ENCODE measurements at places on chromosomes 2 and 18.

DNA sequence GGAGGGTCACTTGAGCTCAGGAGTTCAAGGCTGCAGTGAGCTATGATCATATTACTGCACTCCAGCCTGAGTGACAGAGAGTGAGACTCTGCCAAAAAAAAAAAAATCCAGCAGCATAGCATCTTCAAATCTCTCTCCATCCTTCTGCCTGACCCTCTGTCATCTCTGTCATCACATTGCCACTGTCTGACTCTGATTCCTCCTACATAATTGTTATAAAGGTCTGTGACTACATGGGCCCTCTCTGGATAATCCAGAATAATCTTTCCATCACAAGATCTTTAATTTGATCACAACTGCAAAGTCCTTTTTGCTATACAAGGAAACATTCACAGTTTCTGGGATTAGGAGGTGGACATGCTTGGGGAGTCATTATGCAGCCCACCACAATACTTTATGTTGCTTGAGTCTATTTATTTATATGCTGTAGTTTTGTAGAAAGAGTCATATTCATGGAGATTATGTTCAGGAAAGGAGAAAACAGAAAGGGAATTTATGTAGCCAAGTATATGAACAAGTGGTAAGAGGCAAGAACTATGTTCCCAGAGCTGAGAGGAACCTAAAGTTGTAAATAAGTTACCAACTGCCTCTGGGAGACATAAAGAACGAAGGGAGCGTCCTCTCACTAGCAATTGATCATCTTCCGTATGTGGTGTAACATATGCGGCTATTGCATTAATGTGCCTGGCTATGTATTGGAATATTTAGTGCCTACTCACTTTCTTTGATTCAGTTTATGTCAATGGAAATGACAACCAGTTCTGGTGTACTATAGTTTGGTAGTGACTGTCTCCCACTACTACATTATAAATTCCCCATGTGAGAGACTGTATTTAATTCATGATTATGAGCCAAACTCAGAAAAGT is 21.5 kb downstream of the RND3 start:
- DNase-seq = no peak

- DNase-seq = no peak
Measured at GRCh38 chr18:22585333-22585732, 167.6 kb upstream of the CTAGE1 start.

- DNase-seq = no peak
Measured at GRCh38 chr2:230650585-230651137, 62.0 kb upstream of the CAB39 start.

GRCh38 chr2:3827673-3828575 is 124.5 kb downstream of the DCDC2C start:
- no peak for DNase-seq

DNA sequence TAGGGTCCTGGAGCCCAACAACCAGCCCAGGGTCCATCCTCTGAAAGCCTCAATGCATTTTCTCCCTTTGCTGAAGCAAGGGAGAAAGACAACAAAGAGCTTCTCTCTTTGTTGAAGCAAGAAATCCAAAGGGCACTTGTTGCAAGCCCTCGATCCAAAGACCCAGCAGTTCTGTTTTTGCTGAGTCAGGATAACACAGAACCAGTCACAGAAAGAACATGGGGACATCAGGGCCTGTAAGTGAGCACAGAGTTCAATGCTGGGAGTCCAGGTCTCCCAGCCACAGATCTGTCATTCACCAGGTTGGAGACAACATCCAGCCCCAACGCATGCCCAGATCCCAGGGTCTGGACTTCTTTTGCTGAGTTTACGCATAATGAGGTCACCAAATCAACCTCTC is 315.8 kb upstream of the KLHL29 start:
- no peak for DNase-seq

GRCh38 chr2:69692424-69692823 is 48.9 kb upstream of the AAK1 start:
- DNase-seq = no peak

DNA sequence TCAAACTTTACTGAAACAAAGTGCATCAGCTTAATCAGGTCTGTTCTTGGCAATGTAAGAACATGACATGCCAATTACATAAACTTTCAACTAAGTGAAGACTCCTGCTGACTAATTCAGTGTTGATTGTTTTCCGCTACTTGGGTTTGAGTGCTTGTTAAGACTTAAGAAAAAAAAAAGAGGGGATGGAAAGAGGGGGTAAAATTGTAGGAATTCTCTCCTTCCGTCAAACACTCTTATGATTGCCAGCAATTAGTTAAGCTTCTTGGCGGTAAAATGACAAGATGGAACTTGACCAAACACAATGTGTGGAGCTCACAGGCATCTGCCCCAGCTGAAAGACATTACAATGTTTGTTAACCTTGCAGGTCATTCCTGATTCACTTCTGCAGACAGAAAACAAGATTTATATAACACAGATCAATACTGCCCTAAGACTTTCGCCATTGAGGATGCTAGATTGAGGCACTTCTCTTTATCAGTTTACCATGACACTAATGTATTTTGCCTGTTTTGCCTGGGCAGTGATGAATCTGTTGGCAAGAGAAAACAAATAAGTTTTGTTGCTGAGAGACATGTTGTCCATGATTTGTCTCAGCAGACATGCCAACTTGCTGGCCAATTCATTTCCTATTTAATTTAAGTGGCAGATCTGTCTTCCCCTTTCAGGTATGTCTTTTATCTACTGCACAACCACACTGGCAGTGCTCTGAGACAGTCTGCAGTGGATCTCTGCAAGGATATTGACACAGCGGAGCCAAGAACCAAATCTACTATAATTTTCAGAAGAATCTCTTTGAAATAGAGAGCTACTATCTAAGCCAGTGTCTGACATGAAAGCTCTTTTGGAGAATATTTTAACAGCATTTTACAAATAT is 410.0 kb upstream of the KCNH7 start:
- DNase-seq = no peak

DNA sequence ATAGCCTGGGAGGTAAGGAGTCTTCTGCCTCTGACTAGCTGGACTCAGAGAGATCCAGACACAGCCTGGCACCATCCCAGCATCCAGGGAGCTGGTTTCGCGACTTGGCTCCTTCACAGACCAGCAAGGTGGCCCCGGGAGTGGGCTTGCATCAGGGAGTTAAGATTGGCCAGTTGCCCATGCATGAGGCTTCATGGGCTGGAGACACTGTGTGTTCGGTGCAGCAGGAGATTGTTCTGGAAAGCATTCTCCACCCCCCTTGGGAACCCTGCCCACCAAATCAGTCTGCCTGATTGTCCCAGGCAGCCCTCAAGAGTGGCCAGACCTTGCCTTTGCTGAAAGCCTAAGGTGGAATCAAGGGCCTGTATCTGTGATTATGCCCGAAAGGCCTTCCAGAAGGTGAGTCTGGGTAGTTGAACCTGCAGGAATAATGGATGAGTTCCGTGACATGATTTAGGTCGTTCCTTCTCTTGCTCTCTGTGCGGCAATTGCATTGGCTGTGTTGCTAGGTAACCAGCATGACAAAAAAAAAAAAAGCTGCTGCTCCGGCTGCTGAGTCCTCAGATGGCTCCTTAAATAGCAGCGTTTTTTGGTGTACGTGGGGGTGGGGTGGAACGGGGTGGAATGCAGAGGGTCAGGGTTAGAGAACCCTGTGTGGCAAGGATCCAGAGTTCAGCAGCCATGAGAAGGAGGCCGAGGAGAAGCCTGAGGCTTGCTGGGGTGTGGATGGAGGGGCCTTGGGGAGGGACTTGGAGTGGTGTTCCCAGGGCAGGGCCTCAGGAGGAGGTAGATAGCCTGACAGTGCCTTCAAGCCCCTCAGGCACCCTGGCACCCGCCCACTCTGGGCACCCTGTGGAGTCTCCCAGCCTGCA is 93.0 kb upstream of the MCFD2 start:
- DNase-seq = peak; percentile 63

DNA sequence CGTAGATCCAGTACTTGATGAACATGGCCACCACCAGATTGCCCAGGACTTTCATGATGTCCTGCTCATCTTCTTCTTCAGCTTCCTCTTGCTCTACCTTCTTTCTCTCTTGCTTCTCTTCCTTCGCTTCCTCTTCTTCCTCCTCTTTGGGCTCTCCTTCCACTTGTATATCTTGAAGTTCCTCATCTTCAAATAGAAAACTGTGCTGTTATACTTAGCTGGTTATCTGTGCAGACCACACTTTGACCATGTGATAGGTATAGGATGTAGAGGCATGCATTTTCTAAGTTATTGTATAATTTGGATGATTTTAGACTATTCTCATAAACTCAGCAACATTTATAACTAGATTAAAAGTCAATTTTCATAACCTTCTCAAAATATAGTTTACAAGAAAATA is 263.4 kb downstream of the NAPG start:
- DNase-seq = no peak

DNA sequence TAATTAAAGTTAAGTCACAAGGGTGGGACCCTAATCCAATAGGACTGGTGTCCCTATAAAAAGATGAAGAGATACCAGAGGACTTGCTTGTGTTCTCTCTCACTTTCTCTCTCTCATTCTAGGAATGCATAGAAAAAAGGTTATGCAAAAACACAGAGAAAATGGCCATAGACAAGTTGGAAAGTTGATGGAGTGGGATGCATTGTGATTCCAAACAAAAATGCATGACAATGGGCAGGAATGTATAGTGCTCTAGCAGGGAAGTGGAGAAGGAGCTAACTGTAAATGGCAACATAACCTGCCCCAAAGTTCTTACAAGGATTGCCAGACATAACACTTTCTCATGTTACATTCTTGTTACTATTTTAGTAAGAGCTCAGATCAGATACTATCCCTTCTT is 301.6 kb upstream of the LRATD1 start:
- no peak for DNase-seq

GRCh38 chr18:77063260-77063659 is 69.3 kb downstream of the MBP start:
- DNase-seq = no peak

DNA sequence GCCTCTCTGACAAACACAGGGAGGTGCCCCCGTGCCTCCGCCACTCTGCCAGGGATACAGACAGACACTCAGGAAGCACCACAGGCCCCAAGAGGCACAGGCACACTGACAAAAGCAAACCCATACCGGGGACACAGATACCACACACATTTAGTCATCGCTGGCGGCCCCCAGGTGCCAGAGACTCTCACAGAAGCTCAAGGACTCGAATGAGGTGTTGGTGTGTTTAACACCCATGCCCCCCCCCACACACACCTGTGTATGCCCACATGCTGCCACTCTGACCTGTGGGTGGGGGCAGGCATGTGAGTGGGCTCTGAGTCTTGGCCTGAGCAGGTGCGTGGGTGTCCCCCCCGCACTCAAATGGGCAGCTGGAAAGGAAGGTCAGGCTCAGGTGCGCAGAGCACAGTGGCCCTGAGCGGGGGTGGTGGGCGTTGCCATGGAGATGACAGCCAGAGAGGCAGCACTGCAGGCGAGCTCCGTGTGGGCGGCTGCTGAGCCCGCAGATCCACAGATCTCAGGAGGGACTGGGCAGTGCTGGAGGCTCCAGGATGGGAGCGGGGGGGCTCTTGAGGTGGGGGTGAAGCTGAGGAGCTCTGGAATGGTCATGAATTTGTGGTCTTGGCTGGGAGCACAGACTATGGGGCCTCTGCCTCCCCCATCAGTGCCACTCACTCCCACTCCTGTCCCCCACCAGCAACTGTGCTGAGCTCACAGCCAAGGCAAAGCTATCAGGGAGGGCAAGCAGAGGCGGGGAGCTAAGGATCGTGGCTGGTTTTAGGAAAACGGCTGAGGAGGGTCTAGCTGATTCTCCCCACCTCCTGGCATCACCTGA is 73.9 kb upstream of the TAF1B start:
- no peak for DNase-seq

- no peak for DNase-seq
Measured at GRCh38 chr18:46642561-46642960, 14.5 kb downstream of the LOXHD1 start.

DNA sequence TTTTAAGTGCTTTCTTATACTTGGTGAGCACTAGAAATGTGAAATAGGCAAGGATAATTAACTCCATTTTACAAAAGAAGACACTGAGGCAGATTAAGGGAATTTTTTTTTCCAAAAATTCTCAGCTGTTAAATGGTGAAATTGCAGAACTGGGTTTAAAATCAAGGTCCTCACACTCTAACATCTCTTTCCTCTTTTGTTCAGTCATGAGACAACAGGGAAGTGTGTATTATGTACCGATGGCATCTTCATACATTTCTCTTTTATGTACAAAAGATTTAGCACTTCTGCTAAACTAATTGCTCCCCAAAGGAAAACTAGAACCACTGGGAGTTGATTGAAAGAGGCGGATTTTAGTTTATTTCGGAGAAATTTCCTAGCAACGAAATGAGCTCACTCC is 203.0 kb downstream of the SETBP1 start:
- DNase-seq = no peak

DNA sequence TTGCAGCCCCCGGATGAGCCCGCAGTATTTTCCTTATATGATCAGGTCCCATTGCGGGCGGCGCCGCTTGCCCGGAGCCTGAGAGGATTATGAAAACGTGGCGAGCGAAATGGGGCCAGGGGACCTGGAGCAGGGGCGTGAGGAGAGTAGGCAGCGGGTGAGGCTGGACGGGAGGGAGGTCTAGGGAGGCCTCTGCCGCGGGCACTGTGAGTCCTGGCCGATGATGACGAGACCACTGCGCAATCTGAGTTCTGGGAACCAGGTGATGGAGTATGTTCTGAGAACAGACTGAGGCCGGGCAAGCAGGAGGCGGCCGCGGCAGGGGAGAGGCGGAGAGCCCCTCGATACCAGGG is 790 bp upstream of the ACAA2 start:
- DNase-seq = peak; percentile 55

- DNase-seq = no peak
Measured at GRCh38 chr2:124343827-124344498, 318.9 kb downstream of the CNTNAP5 start.

- DNase-seq = no peak
Measured at GRCh38 chr2:11597538-11598225, 63.8 kb downstream of the GREB1 start.

DNA sequence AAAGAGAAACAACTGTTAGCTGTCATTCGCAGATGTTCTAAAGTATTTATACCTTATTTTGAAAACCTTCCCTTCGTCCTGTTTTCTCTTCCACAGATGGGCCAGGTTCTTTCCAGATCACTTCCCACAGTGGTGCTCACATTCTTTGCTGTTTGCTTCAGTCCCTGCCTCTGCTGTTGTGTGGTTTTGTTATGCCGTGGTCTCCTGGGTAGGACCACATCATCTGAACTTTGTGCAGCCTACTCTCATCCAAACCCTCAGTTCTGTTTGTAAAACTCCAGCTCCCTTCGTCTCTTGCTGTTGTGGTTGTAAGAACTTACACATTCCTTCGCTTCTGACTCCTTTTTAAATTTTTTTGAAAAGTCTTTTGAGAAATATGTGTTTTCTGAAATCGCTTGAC is 38.1 kb downstream of the ZNF236 start:
- DNase-seq = no peak

GRCh38 chr2:136052369-136053362 is 65.3 kb downstream of the CXCR4 start:
- no peak for DNase-seq

Measured in left ventricle myocardium inferior (tissue), 1 donor.